Nucleus accumbens (tissue), 56 donors: ENCODE measurements at places on chromosomes 4 and X.

GRCh38 chrX:85113746-85114145 lies 110.1 kb downstream of the APOOL start:
- DNase-seq: no peak

GRCh38 chr4:143458966-143459365 lies 54.5 kb upstream of the SMARCA5 start:
- DNase-seq: no peak

DNA sequence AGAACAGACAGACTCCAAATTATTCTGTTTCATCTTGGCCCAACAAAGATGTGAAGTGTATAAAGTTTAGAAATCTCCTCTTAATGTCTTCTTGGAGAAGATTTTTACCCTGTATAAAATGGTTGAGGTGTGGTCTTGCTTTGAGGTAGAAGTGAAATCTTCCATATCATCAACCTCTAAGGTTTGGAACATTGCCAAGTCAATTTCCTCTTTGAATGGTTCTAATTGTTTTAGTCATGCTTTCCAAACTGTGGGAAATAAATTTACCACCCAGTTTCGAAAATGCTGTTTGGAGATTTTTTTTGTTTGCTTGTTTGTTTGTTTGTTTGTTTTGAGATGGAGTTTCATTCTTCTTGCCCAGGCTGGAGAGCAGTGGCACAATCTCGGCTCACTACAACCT lies 174.1 kb upstream of the ADAMTS3 start:
- DNase-seq: no peak

DNA sequence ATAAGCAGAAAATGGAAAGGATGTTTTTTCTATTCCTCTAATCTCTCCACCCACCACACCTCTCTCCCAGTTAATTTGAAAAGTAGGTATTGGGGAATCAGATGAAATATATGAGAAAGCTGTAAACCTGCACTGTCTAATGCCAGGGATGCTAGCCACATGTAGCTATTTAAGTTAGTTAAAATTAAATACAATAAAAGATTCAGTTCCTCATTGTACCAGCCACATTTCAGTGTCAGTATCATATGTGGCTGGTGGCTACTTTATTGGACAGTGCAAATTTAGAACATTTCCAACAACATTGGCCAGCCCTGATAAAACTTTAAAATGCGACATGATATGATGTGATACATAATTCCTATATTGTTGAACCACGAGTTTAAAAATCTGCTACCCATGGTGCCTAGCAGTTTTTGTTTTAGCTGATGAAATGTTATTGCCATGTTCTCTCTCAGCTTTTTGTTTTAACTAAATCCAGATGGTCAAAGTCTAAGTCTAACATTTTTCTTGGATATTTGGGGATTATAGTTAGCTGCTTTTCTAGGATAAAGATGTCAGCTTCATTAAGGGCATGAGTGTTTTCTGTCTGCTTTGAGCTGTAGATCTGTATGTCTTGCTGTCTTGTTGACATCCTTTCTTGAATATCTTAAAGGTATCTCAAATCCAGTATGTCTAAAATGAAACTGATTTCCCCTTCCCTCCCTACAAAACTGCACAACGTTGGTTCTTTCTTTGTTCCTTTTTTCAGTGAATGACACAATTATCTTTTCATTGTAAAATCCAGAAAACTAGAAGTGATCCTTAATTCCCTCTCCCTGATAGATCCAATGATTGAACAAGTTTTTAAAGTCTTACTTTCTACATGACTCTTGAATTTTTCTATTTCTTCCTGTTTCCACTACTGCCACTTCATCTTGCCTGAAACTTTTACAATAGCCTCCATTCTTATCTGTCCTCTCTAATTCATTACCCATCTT lies 6.2 kb downstream of the ARFIP1 start:
- DNase-seq: no peak

DNA sequence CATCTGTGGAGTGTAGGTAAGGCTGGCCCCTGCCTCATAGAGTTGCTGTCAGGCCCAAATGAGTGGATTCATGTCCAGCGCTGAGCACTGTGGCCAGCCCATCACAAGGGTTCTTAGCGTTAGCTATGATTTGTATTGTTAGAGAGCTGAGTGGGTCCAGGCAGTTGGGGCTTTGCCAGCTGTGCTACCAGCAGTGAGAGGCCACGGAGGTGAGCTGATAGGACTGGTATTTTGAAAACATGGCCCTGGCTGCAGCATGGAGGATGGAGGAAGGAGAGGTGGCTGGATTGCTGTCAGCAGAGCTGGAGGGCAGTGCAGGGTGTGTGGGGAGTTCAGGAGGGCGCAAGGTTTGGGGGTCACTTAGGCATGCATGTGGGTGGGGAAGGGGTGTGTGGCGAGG lies 69.8 kb downstream of the PSAPL1 start:
- DNase-seq: no peak

GRCh38 chr4:32226204-32226603 lies 1506.0 kb downstream of the PCDH7 start:
- no peak for DNase-seq

DNA sequence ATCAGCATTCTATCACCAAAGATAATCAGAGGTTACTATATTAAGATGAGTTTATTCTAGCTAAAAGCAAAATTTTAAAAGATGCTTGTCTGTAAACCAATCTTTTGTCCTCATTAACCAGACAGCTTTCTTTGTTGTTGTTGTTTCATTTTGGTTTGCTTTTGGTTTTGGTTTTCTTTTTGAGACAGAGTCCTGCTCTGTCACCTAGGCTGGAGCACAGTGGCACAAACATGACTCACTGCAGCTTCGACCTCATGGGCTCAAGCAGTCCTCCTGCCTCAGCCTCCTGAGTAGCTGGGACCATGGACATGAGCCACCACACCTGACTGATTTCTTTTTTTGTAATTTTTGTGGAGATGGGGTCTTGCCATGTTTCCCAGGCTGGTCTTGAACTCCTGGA lies 102.9 kb downstream of the COX18 start:
- DNase-seq: no peak

DNA sequence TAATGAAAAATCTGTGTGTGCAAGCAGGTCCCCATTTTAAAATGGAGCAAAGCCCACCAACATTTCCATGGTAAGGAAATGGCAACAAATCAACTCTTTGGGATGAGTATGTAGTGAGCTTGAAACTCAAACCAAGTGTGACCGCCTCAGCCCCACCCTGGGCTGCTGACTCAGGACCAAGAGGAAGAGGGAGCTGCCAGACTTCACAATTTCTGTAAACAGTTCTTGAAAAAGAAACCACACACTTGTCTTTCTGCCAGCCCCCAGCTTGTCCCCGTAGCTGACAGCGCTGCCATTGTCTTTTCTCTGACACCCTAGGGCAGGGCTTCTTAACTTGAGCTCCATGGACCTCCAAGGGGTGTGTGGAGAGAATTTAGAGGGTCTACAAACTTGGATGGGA lies 10.3 kb downstream of the RTL5 start:
- no peak for DNase-seq

- DNase-seq: no peak
These were observed 8.7 kb downstream of the UBA1 start for GRCh38 chrX:47202316-47202715.

DNA sequence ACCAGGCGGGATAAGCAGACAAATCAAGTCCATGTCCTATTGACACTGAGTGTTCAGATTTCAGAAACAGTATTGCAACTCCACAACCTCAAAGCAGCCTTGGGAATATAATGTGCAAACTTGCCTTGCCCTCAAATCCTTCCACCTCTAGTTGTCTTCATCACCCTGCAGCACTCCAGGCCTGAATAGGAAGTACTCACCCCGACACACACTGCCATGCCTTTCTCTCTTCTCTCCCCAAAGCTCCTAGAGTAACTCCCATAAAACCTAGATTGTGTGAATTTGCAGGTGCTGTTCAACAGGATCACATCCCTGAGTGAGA lies 19.6 kb downstream of the ACSL1 start:
- no peak for DNase-seq
